RCC 7860 (cell line): ENCODE measurements at places on chromosomes 1 and 21.

DNA sequence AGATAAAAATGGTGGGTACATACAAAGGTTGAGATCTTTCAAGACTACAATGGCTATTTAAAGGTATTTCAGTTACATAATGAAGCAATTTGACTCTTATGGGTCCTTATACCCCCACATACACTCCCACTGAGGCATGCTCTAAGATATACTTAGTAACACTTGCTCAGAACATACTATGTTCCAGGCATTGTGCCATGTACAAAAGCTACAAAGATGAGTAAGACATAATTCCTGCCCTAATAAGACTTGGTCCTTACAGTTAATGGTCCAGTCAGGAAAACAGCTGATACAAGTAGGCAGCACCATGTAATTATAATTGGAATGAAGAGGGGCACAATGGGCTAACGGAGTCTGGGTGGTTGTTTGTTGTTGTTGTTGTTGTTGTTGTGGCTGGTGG lies 166.7 kb upstream of the BEND5 start:
- DNase-seq: no peak

GRCh38 chr1:89887270-89887669 lies 66.4 kb downstream of the LRRC8D start:
- no peak for DNase-seq

DNA sequence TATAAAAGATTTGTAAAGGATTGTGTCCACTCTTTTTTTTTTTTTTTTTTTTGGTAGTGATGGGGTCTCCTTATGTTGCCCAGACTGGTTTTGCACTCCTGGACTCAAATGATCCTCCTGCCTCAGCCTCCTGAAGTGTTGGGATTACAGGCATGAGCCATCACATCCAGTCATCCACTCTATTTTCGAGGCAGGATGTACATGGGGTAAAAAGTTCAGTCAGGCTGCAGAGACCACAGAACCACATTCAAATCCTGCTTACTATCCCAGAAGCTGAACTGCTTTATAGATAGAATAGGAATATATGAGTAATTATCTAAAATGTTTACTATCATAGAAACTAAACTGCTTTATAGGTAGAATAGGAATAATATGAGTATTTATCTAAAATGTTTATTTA lies 26.0 kb upstream of the KCNK2 start:
- DNase-seq: no peak

GRCh38 chr21:42513151-42513984 lies at the start of gene SLC37A1:
TSS of gene SLC37A1 (plus strand) at chr21:42513852. CDS start at chr21:42518455, 4,603 bp downstream.
- DNase-seq: no peak

DNA sequence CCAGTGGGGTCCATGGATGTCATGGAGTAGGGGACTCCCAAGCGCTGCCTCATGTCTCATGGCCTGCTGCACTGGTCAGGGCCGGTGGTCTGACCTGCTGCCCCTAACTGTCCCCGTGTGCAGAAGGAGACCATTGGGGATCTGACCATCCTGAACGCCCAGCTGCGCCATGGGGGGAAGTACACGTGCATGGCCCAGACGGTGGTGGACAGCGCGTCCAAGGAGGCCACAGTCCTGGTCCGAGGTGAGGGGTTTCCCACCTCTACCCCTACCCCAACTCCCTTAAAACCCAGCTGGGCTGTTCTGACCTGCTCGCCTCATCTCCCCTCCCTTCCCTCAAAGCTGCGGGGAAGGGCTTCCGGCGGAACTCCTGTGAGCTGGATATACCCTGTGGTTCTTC lies 18.6 kb downstream of the TMEM81 start:
- DNase-seq: no peak

- no peak for DNase-seq
These were observed 155.9 kb downstream of the PLXNA2 start for GRCh38 chr1:208088319-208088718.

DNA sequence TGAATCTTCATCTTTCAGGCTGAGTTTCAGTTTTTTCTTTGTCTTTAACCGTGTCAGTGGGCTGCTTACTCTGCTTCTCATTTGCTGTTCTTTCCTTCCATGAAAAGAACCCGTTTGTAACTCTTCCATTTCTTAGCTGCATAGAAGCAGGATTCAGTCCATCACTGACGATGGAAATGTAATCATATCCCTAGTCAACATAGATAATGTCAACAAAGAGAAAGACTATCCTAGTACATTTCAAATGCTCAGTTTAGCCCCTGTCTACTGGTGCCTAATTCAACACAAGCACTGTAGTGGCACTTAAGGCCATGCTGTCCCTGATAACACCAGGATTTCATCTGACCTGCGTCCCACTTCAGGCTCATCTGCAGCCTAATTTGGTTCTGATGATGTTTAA lies 376 bp downstream of the GBP1 start:
- DNase-seq: no peak

DNA sequence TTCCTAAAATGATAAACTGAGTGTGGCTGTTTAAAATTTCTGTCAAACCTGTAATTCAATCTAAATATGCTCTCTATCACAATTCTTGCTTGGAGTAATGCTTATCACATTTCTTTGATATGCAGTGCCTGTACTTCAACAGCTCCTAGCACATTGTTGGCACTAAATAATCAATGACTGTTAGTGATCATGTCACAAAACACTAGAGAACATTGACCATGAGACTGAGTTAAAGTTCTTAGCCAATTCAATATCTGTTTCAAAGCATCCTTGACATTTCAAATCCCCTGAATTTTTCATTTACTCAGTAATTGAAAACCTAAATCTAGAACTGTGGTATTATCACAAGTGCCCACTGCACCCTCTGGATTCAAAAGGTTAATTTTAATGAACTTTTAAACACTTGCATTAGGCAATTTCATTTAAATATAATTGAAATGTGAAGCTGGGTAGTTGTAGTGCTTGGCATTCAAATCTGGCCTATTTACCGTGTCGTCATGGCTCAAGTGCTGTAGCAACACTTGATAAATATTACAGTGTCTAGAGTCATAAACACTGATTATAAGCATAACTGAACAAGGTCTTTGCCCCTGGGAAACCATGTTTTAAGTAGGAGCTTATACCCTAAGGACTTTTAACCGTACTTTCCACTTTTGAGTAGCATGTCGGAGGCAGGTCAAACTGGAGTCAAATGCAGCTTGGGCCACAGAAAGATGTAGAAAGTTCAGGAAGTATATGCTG lies 143.6 kb downstream of the LRRC7 start:
- no peak for DNase-seq

- peak; percentile 24 for DNase-seq
These were observed 8.2 kb upstream of the TARBP1 start for GRCh38 chr1:234486858-234487840.

DNA sequence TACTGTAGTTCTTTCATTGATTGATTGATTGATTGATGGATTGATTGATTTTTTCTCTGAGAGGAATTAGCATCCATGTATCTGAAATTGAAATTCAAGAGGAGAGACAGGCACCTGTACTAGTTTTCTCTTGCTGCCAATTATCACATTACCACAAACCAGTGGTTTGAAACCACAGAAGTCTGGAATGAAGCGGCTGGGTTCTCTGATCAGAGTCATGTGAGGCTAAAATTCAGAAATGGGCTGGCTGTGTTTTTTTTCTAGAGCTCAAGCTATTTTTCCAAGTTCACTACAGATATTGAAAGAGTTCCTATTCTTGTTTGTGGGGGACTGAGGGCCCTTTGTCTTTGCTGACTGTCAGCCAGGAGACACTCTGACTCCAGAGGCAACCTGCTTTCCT lies 10.0 kb downstream of the NBPF3 start:
- DNase-seq: no peak

GRCh38 chr1:208219659-208220282 lies 24.4 kb downstream of the PLXNA2 start:
- peak; percentile 80 for DNase-seq

DNA sequence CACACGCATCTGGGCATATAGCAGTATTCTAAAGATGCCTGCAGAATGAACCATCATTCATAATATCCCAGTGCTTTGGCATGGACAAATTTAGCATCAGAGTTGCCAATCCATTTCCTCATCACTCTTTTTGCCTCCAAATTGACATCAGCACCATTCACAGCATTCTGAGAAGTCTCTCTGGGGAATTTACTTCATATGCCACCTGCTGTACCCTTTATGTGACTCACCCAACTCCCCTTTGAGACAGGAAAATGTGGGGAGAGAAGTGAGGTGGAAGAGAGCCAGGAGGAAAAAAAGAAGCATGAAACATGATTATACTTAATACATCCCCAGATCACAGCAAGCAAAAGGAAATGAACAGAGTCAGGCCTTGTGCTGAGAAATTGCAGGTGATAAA lies 37.4 kb downstream of the RAB3B start:
- no peak for DNase-seq

GRCh38 chr21:42830456-42831455 lies 48.6 kb downstream of the WDR4 start:
- no peak for DNase-seq

DNA sequence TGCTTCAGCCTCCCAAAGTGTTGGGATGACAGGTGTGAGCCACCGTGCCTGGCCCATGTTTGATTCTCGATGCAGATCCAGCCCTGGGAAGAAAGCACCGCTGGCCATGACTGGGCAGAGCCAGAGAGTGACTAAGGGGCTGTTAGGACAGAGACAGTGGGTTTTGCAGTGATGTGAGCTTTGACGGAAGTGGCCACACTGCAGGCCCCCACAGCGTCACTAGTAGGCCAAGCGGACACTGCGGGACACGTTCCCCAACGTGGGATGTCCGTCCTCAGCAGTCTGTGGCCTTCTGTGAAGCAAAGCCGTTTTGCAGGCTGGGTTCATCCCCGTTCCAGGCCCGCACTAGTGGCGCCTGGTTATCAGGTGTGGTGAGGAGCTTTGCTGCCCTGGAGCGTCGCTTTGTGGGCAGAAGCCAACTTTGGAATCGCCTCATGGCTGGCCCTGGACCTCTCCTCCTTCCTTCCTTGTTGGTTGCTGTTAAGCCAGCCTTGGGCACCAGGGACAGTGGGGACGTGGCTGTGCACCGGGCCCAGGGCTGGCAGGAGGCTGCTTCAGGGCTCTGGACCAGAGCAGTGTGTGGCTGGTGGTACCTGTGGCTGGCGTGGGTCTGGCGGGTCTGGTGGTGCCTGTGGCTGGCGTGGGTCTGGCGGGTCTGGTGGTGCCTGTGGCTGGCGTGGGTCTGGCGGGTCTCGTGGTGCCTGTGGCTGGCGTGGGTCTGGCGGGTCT lies 41.2 kb downstream of the SKI start:
- DNase-seq: no peak

DNA sequence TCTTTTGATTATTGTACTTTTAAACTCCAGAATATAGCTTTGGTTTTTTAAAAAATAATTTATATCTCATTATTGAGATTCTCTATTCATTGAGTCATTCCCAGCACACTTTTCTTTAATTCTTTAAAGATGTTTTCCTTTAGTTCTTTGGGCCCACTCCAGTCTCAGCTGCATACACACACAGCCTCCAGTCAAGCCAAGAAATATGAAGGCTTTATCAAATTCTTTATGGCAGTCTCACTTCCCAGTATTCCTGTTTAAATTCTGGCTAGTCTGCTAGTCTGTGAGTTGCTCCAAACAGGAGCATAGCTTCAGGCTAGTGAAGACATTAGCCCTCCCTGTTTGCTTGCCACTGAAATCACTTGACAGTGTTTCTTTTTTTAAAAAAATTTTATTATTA lies 61.2 kb downstream of the CRP start:
- no peak for DNase-seq

DNA sequence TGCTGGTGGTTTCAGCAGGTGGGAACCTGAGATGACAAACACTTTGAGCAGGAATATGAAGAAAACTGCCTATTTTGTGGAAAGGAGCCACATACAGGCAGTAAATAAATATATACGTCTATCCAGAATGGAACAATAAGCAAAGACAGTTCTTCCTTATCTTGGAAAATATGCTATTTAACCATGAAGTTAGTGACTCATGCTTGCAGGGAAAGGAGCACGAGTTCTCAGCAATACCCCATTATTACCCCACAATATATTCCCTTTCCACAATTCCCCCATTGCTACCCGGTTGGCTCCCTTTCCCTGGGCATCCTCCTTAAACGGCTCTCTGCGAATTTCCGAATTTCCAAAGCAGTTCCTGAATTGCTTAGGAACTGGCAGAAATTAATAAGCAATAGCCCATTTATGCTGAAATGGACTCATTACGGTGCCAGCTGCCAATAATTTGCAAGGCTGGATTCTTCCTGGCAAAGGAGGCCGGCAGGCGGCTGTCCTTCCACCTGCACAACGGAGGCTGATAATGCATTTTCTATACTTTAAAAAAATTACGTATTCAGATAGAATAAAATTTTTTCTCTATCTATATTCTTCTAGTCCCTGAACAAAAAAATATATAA lies 65.4 kb downstream of the TIAM1 start:
- no peak for DNase-seq

GRCh38 chr1:155167166-155168104 lies 5.7 kb downstream of the KRTCAP2 start:
- DNase-seq: peak; percentile 66

DNA sequence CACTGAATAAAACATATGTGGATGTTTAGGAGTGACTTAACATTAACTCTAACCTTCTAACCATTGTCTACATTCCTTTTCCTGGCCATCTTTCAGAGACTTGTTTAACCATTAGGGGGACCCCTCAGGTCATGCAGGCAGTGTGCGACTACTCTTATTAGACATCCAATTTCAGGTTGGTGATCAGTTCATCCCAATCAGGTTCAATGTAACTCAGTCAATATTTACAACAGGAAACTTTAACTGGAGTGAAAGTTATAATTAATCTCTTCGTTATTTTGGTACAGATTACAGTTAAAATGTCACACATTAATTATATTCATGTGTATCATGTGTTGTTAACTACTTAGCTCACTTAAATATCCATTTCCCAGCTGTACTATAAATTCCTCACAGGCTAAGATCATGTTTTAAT lies 68.8 kb upstream of the RGS1 start:
- no peak for DNase-seq

DNA sequence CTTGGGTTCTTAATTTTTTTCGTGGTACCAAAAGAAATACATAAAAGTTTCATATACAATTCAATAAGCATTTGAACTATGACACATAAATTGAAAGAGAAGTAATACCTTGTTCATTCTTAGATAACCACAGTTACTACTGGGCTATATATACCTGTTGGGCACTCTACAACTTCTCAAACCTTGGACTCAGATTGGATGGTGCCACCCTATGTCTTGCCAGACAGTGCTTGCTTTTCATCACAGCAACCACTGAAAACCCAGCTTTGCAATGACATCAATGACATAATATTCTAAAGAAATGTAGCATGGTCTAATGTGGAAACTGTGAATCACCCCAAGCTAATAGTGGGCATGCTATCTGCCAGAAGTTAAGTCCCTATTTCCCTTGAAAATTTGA lies 62.8 kb upstream of the DPH5 start:
- no peak for DNase-seq
